Spleen (tissue), 13 donors: ENCODE measurements at places on chromosomes 7 and 10. TPM values are rescaled to one million over a fixed set of nuclear protein-coding genes. Genes with fewer than 3 reads are reported as not detected.

GRCh38 chr7:55515569-55516279 lies 56.6 kb downstream of the VOPP1 start:
- no peak for DNase-seq

- DNase-seq: no peak
Measured at GRCh38 chr7:155994279-155994811, 182.1 kb upstream of the SHH start.

DNA sequence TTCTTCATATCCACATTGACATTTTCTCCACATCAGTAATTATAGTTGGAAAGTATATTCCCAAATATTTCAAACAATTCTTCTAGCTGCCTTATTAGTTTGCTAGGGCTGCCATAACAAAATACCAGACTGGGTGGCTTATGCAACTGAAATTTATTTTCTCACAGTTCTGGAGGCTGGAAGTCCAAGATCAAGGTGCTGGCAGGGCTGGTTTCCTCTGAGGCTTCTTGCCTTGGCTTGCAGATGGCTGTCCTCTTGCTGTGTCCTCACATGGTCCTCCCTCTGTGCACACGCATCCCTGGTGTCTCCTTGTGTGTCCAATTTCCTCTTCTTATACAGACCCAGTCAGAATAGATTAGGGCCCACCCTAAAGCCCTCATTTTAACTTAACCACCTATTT lies 34.5 kb downstream of the DOCK4 start:
- DNase-seq: no peak

DNA sequence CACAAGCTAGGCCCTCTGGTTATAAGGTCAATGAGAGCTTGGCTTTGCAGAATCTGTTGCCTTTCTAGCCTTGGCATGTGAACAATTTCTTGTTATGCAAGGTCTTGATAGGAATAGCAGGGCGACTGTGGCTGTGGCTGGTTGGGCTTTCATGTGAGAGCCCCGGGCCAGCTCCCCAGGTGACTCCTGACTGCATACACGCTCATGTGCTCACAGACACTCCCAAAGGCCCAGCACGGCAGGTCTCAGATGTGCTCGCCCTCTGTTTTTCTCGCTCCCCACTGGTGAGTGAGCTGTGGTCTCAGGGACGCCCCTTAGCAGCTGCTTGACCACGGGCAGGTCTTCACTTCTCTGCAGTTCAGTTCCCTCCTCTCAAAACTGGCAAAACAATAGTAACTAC lies 37.1 kb upstream of the ZNF32 start:
- no peak for DNase-seq

GRCh38 chr7:117731455-117731854 lies 141.8 kb downstream of the CTTNBP2 start:
- DNase-seq: no peak

DNA sequence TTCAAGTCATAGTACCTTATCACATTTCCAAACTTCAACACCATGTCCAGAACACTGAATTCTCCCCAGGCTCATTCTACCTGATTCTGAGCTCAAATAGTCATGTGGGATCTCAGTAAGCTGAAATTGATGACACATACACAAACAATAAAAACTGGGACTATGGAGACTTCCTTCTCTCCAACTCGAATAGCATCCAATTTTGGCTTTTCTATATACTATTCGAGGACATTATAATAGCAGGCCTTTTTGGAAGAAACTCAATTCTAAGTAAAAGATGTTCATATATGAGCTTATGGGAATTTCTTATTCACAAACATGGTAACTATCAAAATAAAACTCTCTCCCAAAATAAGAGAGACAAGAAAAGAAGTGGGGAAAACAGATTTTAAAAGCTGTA lies 551 bp upstream of the TAS2R40 start:
- no peak for DNase-seq

GRCh38 chr10:13066527-13066926 lies 33.4 kb upstream of the OPTN start:
- no peak for DNase-seq

GRCh38 chr10:124696446-124697392 lies 47.5 kb downstream of the FAM53B start:
- peak; percentile 73 for DNase-seq

DNA sequence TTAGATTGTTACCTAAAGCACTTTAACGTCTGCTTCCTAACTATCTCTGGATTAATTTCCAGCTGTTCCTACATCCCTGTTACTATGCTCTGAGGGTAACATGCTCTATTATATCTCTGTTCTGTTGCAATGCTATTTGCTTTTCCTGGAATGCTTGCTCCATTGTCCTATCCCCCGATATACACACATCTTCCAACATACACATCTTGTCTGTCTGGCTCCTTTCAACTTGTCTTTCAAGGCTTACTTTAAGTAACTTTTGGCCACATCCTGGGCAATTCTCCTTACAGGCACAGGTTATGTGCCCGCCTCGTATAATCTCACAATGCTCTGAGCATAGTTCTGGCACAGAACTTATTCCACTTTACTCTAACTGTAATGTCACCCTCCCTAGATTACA lies 96.2 kb downstream of the CDK6 start:
- DNase-seq: no peak

DNA sequence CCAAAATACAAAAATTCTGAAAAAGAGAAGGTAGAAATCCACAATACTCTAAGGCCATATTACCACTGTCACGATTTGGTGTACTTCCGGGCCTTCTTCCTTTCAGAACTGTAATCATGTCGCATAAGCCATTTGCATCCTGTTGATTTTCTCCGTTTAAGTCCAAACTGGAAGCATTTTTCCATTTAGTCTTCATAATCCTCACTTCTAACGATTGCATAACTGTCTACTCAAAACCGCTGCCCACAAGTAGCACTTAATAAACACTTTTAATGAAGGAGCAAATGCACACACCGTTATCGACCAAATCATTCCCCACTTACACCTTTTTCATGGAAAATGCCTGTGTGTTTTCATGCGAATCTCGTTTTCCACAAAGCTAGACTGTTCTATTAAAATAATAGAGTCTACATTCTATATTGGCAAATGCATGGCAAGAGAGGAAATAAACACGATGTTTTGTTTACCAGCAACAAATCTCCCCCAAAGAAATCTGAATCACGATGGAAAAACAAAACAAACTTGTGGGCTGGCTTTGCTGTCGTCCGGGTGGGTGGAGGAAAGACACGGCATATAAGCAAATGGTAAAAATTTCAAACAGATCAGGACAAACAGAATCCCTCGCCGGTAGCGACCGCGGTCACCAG lies 1.0 kb downstream of the ATE1 start:
- no peak for DNase-seq

DNA sequence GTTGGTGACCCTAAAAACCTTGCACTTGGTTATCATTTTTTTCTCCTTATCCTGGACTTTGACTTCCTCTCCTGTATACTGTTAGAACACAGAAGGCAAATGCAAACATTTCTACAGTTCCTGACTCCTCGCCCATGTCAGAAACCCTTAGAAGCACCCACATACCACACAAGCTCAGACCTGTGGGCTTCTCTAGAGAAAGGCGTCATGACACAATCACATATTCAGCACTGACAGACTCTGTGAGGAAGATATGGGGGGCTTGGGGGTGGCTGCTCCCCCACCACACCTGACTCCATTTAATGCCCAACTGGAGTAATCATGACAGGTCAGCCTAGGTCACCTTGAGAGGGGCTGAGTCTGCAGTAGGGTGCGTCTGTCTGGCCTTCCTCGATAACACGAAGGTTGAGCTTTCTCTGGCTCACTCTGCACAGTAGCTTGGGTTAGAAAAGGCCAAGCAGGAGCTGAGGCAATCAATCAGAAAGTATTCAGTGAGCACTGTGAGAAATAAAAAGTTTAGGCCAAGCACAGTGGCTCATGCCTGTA lies 50.9 kb downstream of the CCDC3 start:
- no peak for DNase-seq

DNA sequence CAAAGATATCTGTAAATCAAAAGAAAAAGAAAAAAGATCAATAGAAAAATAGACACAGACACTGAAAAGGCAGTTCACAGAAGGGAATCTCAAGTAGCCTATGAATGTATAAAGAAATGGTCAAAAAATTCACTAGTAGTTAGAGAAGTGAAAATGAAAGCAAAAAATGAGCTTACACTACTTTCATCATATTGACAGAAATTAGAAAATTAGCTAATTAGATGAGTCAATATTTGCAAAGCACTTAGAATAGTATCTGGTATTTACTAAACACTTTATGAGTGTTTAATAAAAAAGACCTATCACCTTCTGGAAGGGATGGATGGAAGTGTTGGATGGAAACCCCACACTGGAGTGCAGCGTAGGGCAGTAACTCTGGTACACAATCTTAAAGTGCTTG lies 1.7 kb upstream of the CFAP58 start:
- DNase-seq: no peak

DNA sequence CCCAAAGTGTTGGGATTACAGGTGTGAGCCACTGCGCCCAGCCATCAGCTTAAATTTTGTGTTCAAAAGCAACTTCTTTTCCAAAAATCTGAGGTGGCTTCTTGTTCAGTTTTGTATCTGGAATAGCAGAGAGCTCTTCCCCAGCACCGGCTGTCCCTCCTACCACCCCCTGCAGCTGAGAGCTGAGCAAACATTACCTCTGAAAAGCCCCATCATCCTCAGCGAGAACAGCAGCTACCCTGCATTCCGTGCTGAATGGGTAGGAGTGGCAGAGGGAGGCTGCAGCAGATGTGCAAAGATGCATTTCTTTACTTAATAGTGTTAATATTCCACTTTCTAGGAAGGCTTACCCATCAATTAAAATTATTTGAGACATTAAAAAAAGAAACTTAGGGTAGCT lies 31.8 kb downstream of the CCM2 start:
- no peak for DNase-seq

DNA sequence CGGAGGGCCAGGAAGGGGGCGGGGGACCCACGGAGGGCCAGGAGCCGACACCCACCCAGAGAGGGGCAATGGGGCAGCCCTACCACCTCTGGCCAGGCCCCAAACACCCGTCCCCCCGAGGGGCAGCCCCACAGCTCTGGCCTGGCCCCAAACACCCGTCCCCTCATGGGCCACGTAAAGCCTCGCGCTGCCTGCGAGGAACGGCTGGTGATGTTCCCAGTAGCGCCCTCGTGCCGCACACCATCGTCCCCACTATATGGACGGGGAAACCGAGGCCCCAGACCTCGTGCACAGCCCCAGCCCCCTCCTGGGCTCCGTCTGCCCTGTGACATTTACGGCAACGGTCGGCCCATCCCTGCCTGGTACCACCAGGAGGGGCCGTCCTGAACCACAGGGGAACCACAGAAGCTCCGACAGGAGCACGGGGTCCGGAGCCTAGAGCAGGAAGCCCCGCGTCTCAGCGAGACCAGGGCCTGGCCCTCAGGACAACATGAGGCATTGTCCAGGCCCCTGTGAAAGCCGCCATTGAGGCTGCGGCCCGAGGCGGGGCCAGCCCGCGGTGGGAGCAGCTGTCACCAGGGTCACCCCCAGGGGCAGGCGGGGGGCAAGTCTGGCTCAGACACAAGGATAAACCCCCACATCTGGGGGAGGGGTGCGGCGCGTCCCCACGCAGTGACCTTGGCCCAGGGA lies 35.6 kb downstream of the GET4 start:
- DNase-seq: no peak

DNA sequence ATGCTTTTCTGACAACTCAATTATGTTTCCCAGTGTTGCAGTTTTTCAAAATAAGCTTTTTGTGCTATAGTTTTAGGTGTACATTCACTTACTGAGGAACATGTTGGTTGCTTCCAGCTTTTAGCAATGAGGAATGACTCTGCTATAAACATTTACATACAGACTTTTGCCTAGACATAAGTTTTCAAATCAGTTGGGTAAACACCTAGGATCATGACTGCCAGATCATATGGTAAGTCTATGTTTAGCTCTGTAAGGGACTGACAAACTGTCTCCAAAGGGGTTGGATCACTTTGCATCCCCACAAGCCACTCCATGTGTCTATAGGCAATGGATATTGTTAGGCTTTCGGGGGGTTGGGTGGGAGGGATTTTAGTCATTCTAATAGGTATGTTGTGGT lies 10.8 kb upstream of the GRID2IP start:
- no peak for DNase-seq

GRCh38 chr7:24503506-24503905 lies 69.7 kb upstream of the PALS2 start:
- DNase-seq: no peak

Gene DNAJC12
- not detected for total RNA-seq

Gene WDFY4
- total RNA-seq: 96.8 TPM

Gene NODAL
- not detected for total RNA-seq
